ENCODE measurements at places on chromosomes 7 and 10.

DNA sequence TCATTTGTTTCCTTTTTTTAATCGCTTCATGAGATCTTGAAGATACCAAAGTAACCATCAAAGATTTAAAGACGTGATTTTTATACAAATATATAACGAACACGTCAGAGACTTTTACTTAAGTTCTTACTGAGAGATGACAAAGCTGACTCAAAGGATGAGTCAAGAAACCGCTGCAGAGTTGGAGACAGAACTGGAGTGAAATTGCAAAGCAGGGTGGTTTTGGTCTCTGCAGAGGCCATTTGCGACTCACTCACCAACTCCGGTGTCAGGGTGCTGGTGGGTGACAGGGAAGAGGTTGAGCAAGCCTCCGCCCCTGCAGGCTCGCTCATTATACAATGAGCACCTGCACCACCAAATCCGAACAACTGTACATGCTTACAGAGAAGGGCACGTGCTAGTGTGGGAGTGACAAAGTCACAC lies 75.2 kb downstream of the DNAJB6 start:
- DNase-seq: peak; percentile 96

GRCh38 chr7:75596727-75597614 lies 104.9 kb downstream of the SPDYE5 start:
- peak; percentile 27 for DNase-seq

DNA sequence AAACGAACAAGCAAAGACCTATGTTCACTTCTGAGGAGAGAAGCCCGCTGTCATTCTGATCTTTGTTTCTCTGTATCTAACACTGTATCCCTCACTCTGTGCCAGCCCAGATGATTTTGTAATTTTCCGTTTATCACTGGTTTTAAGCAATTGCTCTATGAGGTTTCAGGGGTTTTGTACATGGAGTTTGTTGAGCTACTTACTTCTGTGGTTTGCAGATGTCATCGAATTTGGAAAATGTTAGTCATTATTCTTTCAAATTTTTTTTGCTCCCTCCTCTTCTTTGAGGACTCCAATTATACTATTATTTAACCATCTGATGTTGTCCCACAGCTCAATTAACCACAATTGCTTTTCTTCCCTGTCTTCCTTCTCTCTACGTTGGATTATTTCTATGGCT lies 650.9 kb upstream of the IGFBP3 start:
- peak; percentile 14 for DNase-seq

- DNase-seq: no peak
Observed at GRCh38 chr7:137578541-137578940, 235.0 kb upstream of the PTN start.

DNA sequence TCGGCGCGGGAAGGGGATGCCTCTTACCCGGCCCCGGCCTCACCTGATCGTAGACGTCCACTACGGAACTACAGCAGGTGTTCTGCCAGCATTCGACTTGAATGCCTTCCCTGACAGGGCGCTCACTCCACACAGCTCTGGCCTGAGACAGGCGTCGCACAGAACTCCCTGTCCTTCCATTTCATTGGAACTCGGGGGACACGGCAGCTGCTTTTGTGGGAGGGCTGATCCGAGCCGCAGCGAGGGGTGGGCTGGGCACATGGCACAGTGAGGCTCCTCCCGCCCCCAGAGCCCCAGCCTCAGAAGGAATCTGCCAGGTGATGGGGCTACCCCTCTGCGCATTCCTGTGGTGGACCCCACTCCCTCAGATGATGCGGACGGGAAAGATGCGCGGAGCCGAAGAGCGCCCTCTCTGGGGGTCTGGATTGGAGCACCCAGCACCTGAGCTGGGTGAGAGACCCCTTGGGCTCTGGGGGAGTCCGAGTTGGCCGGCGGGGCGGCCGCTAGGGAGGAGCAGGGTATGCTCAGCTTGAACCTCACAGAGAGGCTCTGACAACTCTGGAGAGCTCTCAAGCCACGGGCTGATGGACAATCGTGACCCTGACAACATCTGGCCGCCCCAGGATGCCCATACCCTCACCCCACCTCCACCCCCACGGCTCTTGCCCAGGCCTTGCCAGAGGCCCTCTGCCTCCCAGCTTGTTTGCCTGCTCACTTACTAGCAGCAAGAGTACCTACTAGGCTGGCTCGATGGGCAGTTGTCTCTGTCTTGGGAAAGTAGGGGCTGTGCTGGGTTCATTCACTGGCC lies 36.6 kb downstream of the RASGEF1A start:
- no peak for DNase-seq

- peak; percentile 70 for DNase-seq
Observed at GRCh38 chr7:39300276-39300675, 265.9 kb upstream of the YAE1 start.

GRCh38 chr10:113735913-113736312 lies 15.6 kb upstream of the PLEKHS1 start:
- DNase-seq: peak; percentile 6

DNA sequence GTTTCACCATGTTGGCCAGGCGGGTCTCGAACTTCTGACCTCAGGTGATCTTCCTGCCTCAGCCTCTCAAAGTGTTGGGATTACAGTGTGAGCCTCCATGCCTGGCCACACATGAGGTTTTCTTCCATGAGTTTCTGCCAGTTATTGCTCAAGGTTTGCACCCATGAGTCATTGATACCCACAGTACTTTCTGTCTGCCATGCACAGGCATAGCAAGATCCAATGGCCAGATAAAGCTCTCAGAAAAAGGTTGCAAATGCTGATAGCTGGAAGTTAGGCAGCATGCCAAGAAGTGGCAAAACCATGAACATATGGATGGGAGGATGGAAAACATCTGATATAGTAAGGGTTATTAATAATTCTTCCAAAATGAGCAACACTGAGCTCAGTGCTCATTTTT lies 298.7 kb upstream of the NRG3 start:
- no peak for DNase-seq

DNA sequence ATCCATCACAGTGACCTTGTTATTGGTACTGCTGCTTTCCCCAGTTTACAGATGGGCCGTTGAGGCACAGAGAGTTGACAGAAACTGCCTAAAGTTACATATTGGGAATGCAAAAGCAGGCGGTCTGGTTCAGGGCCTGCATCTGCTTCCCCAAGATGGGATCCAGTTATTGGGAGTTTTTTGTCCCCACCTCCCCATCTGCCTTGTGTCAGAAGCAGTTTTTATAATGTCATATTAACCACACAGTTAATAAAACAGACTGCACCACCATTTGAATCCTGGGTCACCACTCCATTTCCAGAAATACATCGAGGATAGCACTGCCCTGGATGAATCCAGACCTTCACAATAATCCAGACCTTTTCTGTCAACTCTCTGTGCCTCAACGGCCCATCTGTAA lies 67.9 kb downstream of the CELF2 start:
- no peak for DNase-seq

GRCh38 chr10:112369495-112370423 lies 4.2 kb upstream of the ACSL5 start:
- no peak for DNase-seq

DNA sequence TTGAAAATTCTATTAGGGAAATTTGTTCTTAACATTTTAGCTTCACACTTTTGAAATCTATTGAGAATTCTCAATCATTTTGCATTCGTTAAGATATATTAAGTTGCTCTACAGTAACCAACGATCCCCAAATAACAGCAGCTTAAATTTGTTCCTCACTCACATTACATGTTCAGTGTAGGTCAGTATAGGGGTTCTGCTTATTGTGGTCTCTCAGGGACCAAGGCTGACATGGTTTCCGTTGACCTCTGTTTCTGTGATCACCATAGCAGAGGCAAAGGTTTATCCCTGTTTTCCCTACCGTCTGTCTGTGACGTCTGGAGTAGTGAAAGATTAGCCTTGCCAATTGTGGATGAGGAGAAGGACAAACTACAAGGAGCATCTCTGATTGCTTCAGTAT lies 235.0 kb upstream of the CSTF2T start:
- no peak for DNase-seq

GRCh38 chr10:44689368-44689767 lies 221.8 kb upstream of the TMEM72 start:
- DNase-seq: peak; percentile 44

DNA sequence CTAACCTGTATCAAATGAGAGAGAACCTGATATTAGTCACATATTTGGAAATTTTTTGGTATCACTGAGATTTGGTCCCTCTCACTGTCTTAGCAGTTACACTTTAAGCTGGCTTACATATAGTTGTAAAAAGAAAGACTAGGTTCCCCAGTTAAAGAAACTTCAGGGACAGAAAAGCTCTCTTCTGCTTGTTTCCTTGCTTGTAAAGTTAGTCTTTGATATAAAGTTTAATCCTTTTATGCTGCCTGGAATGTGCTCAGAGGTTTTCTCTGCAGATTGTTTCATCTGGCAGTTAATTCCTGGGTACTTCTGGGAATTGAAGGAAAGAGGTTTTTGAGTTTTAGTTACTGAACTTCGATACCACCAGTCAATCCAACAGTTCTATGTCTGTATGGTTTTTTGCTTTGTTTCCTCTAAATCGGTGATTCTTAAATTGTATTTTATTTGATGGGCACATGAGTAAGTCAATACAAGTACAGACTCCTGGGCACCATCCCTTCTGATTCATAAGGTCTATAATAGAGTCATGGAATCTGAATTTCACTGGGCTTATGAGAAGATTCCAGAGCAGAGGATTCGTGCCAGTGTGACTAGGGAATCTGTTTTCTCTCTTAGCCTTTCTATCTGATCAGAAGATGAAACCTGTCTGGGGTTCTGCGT lies 1080.9 kb upstream of the C7orf33 start:
- DNase-seq: peak; percentile 71

Measured in GM23248 (cell line).